ENCODE measurements at places on chromosomes 5 and 9.

GRCh38 chr9:131627648-131628458 is 82.5 kb downstream of the PRRT1B start:
- no peak for DNase-seq

DNA sequence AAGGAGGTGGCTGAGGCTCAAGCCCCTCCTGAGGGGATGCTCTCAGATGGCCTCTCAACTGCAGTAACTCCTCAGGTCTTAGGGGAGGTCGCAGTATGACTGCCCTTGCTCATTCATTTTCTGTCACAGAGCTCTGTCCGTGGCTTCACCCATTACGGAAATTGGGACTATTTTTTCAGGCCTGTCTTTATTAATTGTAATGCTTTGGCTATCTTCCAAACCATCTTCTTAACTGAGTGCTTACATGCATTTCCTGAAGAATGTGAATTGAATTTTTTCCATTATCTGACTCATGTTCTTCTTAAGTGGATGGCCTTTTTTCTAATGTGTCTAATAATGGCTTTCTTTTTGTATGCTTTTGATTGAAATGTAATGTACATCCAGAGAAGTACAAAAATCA is 36.4 kb upstream of the SV2C start:
- no peak for DNase-seq

DNA sequence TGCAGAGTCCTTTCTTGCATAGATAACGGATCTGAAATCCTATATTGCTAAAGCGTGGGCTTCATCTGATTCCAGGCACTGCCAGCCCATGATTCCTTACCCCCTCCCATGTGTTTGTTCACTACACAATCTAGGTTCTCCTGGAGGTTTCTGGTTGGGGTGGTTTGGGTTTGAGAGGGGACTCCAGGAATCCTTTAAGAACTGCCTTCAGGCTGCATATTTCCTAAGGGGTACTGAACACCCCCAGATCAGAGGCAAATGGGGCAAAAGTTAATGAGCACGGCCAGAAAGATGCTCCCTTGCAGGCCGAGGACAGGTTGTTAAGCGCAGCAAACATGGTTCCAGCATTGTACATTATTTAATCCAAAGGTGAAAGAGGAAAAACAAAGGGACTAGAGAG is 9.9 kb downstream of the NR2F1 start:
- DNase-seq = no peak

DNA sequence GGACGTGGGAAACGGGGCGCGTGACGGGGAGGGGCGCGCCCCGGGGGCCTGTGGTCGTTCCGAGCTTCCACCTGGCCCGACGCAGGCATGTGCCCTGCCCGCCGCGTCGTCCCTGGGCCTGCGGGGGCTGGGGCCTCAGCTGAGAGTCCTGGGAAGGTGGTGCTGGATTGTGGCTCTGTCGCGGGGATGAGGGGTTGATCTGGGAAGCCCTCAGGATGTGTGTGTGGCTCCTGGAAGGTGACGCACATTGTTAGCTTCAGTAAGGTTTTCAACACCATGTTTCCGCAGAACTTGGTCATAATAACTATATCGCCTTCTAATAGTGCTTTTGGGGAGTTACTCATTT is 589.1 kb downstream of the MTRR start:
- peak; percentile 50 for DNase-seq

DNA sequence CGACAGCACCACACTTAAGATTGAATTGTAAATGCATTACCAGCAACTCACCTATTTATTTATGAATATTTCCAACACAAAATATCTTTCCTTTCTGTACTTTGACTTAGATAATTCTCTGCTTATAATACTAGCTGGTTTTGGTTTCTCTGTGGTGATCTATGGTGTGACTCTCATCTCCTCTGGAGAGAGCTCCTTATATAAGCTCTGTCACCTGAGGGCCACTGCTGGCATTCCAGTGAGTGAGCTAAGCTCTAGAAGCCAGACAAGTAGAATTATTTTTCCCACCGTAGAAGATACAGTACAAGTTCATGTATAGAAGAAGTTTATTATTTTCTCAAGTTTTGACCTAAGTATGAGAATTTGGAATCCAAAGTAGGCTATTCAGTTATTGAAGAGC is 111.5 kb downstream of the CDC42SE2 start:
- no peak for DNase-seq

- no peak for DNase-seq
Observed at GRCh38 chr5:93886917-93887361, 145.5 kb upstream of the POU5F2 start.

GRCh38 chr5:179127136-179128040 is 67.2 kb downstream of the ZNF354C start:
- DNase-seq = no peak

GRCh38 chr5:87311405-87312279 is 44.0 kb downstream of the RASA1 start:
- DNase-seq = no peak

DNA sequence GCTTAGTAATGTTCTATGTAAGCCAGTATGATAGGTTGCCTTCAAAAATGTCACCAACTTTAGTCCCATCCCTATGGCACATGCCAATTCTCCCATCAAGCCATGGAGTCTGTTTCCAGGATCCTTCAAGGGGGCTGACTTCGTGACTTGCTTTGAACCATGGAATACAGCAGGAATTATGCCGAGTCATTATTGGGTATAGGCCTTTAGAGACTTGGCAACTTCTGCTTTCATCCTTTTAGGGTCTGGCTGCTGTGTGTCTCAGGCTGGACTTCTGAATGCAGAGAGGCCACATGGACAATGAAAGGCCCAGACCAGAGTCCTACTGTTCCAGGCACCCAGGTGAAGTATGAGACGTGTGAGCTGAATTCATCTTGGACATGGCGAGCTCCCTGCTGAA is 109.8 kb downstream of the DENND1A start:
- DNase-seq = no peak

GRCh38 chr9:77125665-77126064 is 51.7 kb upstream of the VPS13A start:
- no peak for DNase-seq

DNA sequence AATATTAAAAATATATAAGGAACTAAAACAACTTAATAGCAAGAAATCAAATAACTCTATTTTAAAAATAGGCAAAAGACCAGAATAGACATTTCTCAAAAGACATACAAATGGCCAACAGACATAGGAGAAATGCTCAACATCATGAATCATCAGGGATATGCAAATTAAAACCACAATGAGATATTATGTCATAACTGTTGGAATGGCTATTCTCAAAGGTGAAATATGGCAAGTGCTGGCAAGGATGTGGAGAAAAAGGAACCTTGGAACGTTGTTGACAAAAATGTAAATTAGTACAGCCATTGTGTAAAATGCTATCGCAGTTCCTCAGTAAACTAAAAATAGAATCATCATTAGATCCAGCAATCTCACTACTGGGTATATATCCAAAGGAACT is 468.5 kb downstream of the NFIB start:
- no peak for DNase-seq

GRCh38 chr9:108241384-108242073 is 614.3 kb downstream of the ACTL7B start:
- DNase-seq = no peak

GRCh38 chr5:116976767-116977166 is 402.1 kb upstream of the SEMA6A start:
- no peak for DNase-seq

- no peak for DNase-seq
Observed at GRCh38 chr5:6732634-6733410, 19.6 kb downstream of the TENT4A start.

- DNase-seq = no peak
Observed at GRCh38 chr5:1345876-1346626, 1.2 kb upstream of the CLPTM1L start.

GRCh38 chr5:71651579-71651978 is 64.4 kb downstream of the MCCC2 start:
- DNase-seq = no peak

DNA sequence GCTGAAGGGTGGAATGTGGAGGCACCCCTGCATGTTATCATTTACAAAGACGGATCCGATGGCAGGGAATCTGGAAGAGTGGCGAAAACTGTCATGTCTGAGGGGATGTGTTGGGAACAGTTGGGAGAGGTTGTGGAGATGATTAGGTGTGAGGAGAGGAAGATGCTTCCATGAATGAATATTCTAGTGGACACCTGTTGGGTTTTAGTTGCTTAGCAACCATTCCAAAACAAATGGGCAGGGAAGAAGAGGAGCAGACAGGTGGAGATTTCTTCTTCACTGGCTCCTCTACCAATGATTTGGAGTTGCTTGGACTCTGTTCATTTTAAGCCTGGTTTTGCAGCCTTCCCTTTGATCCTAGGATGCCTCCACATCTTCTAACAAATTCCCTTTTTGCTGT is 465.3 kb upstream of the CLINT1 start:
- DNase-seq = peak; percentile 19

- no peak for DNase-seq
Observed at GRCh38 chr5:1718669-1719068, 81.0 kb downstream of the MRPL36 start.

DNA sequence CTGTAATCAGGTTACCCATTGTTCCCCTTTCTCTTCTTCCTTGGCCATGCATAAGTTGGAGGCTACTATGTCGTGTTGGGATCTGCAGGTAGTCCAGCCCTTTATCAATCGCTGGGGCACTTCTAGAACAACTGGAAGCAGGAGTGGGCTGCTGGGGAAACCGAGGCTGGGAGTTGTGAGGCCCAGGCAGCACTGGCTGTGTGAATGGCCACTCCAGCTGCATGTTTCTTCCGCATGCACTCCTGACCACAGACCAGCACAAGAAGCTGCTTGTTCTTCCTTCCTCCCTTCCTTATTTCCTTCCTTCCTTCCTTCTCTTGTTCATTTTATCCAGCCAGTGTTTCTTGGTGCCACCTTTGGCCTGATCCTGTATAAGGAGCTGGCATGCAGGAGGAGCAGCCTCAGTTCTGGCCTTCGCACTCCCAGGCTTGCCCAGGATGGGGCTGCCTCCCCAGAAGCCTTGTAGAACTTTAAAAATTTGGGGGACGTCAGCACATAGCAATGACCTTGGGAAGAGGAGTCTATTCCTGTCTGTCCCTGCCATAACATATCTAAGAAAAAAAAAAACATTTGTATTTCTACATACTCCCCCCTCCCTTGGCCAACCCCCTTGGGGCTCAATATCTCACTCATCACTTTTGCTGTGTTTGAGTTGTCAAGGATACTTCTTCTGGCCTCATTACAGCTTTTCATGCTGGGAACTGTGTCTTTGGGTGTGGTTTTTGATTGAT is 20.8 kb upstream of the CXCL14 start:
- DNase-seq = no peak

DNA sequence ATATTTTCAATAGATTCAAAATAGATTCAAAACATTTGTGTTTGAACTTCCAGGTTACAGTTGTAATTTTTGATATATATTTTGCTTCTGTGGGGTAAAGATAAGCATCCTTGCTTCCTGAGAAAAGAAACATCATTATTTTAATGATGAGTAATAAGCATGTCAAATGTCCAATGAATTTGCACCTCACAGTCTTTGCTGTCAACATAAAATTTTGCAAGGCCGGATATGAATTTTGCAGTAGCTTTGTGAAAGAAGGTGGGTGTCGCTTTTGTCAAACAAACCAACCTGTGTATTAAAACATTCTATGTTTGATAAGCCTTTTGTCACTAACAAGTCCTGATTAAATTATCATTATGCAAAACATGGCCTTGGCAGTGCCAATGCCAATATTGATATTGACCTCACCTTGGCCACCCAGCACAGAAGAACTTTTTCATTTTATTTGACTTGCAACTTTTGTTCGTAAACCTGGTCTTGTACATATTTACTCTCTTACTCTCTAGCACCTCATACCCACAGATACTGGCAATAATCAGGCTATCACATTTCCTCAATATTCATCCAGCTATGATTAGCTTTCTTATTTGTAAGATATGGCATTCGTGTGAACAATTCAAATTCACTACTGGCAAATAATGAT is 645.0 kb upstream of the KLF4 start:
- DNase-seq = peak; percentile 8

- no peak for DNase-seq
Observed at GRCh38 chr5:57551251-57551650, 68.6 kb upstream of the ACTBL2 start.

- no peak for DNase-seq
Observed at GRCh38 chr9:73160868-73161267, 9.2 kb downstream of the ANXA1 start.

DNA sequence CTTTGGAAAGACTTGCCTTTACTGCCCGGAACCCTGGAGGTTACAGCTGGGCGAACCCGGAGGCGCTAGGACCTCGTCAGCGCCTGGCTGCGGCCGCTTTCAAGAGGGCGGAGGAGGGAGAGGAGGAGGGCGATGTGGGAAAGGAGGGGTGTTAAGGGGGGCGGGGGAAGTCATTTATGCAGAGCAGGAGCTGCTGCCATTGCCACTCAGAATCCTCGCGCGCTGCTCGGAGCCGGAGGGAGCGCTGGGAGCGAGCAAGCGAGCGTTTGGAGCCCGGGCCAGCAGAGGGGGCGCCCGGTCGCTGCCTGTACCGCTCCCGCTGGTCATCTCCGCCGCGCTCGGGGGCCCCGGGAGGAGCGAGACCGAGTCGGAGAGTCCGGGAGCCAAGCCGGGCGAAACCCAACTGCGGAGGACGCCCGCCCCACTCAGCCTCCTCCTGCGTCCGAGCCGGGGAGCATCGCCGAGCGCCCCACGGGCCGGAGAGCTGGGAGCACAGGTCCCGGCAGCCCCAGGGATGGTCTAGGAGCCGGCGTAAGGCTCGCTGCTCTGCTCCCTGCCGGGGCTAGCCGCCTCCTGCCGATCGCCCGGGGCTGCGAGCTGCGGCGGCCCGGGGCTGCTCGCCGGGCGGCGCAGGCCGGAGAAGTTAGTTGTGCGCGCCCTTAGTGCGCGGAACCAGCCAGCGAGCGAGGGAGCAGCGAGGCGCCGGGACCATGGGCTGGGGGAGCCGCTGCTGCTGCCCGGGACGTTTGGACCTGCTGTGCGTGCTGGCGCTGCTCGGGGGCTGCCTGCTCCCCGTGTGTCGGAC is at the start of gene PCSK5:
TSS of gene PCSK5 (plus strand) at position 202 of the 805 bp plus-strand sequence. CDS start at position 711, 509 bp downstream.
- peak; percentile 67 for DNase-seq

DNA sequence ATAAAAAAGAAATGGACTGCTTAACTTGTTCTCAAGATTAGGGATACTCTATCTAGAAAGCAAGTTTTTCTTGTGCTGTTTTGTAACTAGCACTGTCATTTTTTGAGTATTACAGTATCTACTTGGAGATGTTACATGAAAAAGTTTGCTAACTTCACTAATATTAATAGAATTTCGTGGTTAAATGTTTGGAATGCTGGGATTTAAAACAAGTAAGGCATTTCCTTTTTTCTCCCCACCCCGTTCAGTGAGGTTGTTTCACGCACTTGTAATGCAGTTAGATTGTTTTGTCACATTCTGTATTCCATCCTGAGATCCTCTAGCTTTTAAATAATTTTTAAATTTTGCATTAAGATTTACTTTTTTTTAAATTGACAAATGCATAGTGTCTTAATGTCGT is 20.0 kb upstream of the TEK start:
- DNase-seq = no peak

DNA sequence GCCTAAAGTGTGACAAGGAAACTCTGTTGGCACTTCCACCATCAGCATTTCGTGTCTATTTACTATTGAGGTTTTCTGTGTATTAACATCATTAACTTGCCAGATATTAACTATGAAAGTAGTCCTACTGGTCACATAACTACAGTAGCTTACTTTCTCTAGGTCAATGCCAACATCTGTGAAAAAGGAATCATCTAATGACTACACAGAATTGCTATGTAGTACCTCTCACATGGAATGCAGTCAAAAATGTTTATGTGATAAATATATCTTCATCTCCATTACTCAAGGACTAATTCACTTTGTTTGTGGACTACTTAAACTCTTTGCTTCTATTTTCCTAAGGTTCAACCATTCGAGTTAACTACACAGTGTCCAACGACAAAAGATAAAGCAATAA is 2.1 kb downstream of the SCAI start:
- no peak for DNase-seq
